ENCODE measurements at places on chromosomes 16 and 17. TPM values are rescaled to one million over a fixed set of nuclear protein-coding genes. Genes with fewer than 3 reads are reported as not detected.

DNA sequence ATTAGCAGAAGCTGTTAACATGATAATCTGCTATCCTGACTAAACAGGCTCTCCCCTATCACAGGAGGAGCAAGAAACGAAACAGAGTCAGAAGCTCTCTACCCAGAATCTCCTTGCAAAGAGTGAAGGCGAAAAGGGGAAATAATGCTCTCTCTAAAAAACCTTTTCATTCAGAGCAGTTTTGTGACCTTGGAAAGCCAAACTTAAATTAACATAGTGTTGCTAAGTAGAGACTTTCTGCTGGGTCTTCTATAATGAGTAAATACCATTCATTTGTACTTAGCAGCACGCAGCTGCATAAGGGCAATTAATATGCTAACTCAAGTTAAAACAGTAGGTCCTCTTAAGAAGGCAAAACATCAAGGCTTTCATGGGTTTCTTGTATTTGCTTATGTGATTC is 101.7 kb upstream of the GPR139 start:
- H3K27me3 ChIP-seq: peaks cover 19% of the 10 kb centered on the region
- no peaks in the 10 kb centered on the region for H3K36me3 ChIP-seq
- H3K4me3 ChIP-seq: no peak overlapping the region
- DNase-seq: no peak
- H3K27ac ChIP-seq: no peak overlapping the region
- no peaks in the 10 kb centered on the region for H3K4me1 ChIP-seq

GRCh38 chr16:842061-842476 is 41.5 kb upstream of the GNG13 start:
- H3K4me3 ChIP-seq: no peak overlapping the region
- peak; percentile 22 for DNase-seq
- peaks cover 2% of the 10 kb centered on the region for H3K27me3 ChIP-seq
- H3K27ac ChIP-seq: no peak overlapping the region

DNA sequence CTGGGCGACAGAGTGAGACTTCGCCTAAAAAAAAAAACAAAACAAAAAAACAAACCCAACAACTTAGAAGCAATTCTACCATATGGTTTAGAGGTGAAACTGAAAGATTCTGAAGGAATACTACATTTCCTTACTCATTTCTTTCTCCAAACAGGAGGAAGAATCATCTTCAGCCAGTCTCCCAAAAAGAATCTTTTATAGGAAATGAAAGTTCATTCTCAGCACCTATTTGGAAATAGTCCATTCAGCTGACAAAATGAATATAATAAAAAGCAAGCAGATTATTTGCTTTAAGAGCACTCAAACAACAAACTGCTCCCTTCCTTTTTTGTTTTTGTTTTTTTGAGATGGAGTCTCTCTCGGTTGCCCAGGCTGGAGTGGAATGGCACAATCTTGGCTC is 17.7 kb downstream of the GRB2 start:
- H3K4me1 ChIP-seq: peaks cover 74% of the 10 kb centered on the region
- peaks cover 72% of the 10 kb centered on the region for H3K36me3 ChIP-seq
- no peak overlapping the region for H3K4me3 ChIP-seq
- no peak for DNase-seq
- no peaks in the 10 kb centered on the region for H3K27me3 ChIP-seq
- no peak overlapping the region for H3K27ac ChIP-seq

GRCh38 chr17:66813296-66813695 is 21.6 kb upstream of the CACNG5 start:
- peaks cover 3% of the 10 kb centered on the region for H3K27me3 ChIP-seq
- peaks cover 3% of the 10 kb centered on the region for H3K4me1 ChIP-seq
- no peak for DNase-seq
- H3K4me3 ChIP-seq: no peak overlapping the region

DNA sequence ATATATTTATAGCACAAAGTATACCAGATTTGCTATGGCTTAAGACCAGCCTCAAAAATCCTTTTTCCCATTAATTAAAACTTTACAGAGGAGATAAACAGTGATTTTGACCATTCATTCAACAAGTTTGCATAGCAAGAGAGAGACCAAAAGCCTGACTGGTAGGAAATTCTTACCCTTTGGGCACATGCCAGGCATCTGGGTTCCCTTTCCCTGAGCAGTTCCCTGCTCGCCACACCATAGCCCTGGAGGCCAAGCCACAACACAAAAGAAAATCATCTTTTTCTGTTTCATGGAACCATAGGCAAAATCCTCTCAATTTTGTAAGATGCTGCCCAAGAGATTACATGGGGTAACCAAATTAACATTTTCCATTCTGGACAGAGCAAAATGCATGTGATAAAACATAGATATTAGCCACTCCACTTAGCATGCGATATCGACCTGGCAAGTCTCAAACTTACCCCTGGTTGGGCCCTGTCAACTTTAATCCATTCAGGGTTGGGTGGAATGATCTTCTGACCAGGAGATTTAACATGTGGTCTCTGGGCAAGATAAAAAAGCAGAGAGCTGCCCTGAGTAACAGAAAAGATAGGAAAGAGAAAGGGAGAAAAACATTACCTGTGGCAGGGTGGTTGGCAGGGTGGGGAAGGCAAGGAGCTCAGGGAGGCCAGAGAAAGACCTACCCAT is 57.6 kb upstream of the B4GALNT2 start:
- no peak overlapping the region for H3K27ac ChIP-seq
- H3K36me3 ChIP-seq: no peaks in the 10 kb centered on the region
- DNase-seq: no peak
- peaks cover 32% of the 10 kb centered on the region for H3K27me3 ChIP-seq

- no peak for DNase-seq
- H3K27ac ChIP-seq: peak overlapping the region; percentile 100
- peaks cover 48% of the 10 kb centered on the region for H3K4me1 ChIP-seq
- no peaks in the 10 kb centered on the region for H3K27me3 ChIP-seq
Measured at GRCh38 chr16:24538756-24539294, 541 bp upstream of the RBBP6 start.

GRCh38 chr16:70677499-70678120 is 8.2 kb downstream of the MTSS2 start:
- H3K27ac ChIP-seq: no peak overlapping the region
- peaks cover 4% of the 10 kb centered on the region for H3K4me1 ChIP-seq
- H3K27me3 ChIP-seq: no peaks in the 10 kb centered on the region
- no peaks in the 10 kb centered on the region for H3K36me3 ChIP-seq
- no peak for DNase-seq
- no peak overlapping the region for H3K4me3 ChIP-seq

DNA sequence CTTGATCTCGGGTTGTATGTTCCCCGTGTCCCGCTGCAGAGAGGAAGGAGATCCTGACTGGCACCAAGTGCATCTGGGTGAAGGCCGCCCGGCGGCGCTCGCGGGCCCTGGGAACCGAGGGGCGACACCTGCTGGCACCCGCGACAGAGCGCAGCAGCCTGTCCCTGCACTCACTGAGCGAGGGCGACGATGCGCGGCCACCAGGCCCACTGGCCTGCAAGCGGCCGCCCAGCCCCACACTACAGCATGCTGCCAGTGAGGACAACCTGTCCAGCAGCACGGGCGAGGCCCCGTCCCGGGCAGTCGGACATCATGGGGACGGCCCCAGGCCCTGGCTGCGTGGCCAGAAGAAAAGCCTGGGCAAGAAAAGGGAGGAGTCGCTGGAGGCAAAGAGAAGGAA is 7.5 kb downstream of the BTBD17 start:
- no peak overlapping the region for H3K4me3 ChIP-seq
- peaks cover 5% of the 10 kb centered on the region for H3K4me1 ChIP-seq
- peaks cover 11% of the 10 kb centered on the region for H3K27me3 ChIP-seq

DNA sequence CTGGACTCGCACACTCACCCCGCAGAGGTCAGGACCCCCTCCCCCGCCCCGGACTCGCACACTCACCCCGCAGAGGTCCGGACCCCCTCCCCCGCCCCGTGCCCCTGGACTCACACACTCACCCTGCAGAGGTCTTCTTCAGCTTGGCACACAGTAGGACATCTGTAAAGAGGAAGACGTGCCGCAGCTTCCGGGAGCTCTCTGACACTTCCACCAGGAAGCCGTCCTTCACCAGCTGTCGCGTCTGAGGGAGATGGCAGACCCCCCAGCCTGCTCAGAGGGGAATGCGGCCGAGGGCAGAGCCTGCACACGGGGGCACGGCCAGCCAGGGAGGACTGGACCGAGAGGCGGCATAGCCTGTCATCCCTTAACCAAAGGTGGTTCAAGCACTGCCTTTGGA is 72.9 kb downstream of the TIMM22 start:
- no peaks in the 10 kb centered on the region for H3K27me3 ChIP-seq
- peaks cover 36% of the 10 kb centered on the region for H3K36me3 ChIP-seq
- H3K4me3 ChIP-seq: no peak overlapping the region
- DNase-seq: no peak
- H3K27ac ChIP-seq: no peak overlapping the region

- H3K36me3 ChIP-seq: peaks cover 3% of the 10 kb centered on the region
- no peak overlapping the region for H3K27ac ChIP-seq
- DNase-seq: no peak
- no peak overlapping the region for H3K4me3 ChIP-seq
- peaks cover 25% of the 10 kb centered on the region for H3K4me1 ChIP-seq
- no peaks in the 10 kb centered on the region for H3K27me3 ChIP-seq
Measured at GRCh38 chr17:15446036-15446435, 21.4 kb downstream of the CDRT4 start.

- H3K4me1 ChIP-seq: peaks cover 7% of the 10 kb centered on the region
- no peak overlapping the region for H3K27ac ChIP-seq
- DNase-seq: no peak
- H3K36me3 ChIP-seq: no peaks in the 10 kb centered on the region
- no peak overlapping the region for H3K4me3 ChIP-seq
Measured at GRCh38 chr17:60277258-60277657, 114.7 kb downstream of the USP32 start.

- no peaks in the 10 kb centered on the region for H3K27me3 ChIP-seq
- H3K27ac ChIP-seq: peak overlapping the region; percentile 97
- no peaks in the 10 kb centered on the region for H3K36me3 ChIP-seq
- H3K4me1 ChIP-seq: peaks cover 48% of the 10 kb centered on the region
- DNase-seq: peak; percentile 76
Measured at GRCh38 chr17:40480501-40481003, 20.9 kb downstream of the TNS4 start.

- peaks cover 7% of the 10 kb centered on the region for H3K4me1 ChIP-seq
- no peaks in the 10 kb centered on the region for H3K27me3 ChIP-seq
- DNase-seq: no peak
- no peaks in the 10 kb centered on the region for H3K36me3 ChIP-seq
- H3K27ac ChIP-seq: no peak overlapping the region
- H3K4me3 ChIP-seq: no peak overlapping the region
Measured at GRCh38 chr17:17978481-17979424, 6.1 kb downstream of the DRC3 start.

DNA sequence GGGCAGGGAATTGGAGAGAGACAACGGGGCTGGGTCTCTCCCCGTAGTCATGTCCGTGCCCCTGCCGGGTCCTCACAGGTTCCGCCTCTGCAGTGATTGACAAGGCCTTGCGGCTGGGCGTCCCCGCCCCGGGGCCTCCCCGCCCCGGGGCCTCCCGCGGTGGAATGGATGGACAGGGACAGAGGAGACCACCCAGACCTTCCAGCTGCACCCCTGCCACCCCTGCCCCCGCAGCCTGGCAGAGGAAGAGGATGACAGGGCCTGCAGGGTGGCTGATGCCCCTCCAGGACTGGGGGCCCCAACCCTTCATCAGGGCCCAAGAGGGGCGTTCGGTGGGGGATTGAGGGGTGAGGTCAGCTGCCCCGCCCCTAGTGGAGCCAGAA is 216.4 kb upstream of the CIBAR2 start:
- DNase-seq: no peak
- H3K27ac ChIP-seq: no peak overlapping the region
- no peak overlapping the region for H3K4me3 ChIP-seq
- peaks cover 4% of the 10 kb centered on the region for H3K27me3 ChIP-seq
- H3K4me1 ChIP-seq: peaks cover 5% of the 10 kb centered on the region

DNA sequence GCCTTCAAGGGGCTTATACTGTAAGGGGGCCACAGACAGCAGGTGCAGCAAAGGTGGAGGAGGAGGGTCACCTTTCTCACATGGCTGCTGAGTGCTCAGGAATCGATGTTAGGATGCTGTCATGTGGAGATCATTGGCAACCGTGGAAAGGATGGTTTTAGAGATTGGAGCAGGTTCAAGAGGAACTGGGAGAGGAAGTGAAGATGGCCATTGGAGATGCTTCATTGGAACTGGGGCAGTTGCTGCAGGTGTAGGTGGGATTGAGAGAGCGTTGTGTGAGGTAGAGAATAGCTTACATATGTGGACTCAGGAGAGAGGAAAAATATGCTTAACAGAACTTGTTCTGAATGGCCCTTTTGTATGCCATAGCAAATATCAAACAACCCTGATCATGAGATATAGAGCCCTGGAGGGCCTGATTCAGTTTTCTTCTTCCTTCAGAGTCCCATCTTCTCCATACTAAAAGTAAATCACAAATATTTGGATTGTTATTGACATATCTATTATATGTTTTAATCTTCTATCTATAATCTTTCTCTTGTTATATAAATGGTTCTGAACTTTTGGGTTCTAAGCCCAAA is 40.8 kb downstream of the LDHD start:
- H3K4me1 ChIP-seq: peaks cover 16% of the 10 kb centered on the region
- no peak for DNase-seq
- peak overlapping the region; percentile 67 for H3K27ac ChIP-seq
- peak overlapping the region; percentile 71 for H3K4me3 ChIP-seq
- no peaks in the 10 kb centered on the region for H3K36me3 ChIP-seq
- H3K27me3 ChIP-seq: no peaks in the 10 kb centered on the region

GRCh38 chr16:1890024-1890707 is 18.2 kb upstream of the MEIOB start:
- no peak overlapping the region for H3K27ac ChIP-seq
- H3K27me3 ChIP-seq: peaks cover 9% of the 10 kb centered on the region
- no peaks in the 10 kb centered on the region for H3K4me1 ChIP-seq
- H3K36me3 ChIP-seq: no peaks in the 10 kb centered on the region
- DNase-seq: no peak

The EME2 gene
- total RNA-seq: 31.5 TPM

The CEP131 gene
- 12.0 TPM for total RNA-seq

The HBA1 gene
- not detected for total RNA-seq

The TMEM219 gene
- total RNA-seq: 74.0 TPM

The NPIPA2 gene
- 4.3 TPM for total RNA-seq

The VAT1L gene
- not detected for total RNA-seq

The MPP3 gene
- not detected for total RNA-seq

The MYLK3 gene
- 0.36 TPM for total RNA-seq

The EFCAB13 gene
- total RNA-seq: 42.8 TPM

The SEC14L5 gene
- total RNA-seq: not detected

The GAST gene
- total RNA-seq: not detected

The RNF112 gene
- total RNA-seq: 2.2 TPM

The C1QL1 gene
- not detected for total RNA-seq

The SPATA22 gene
- not detected for total RNA-seq

The GPS2 gene
- 146 TPM for total RNA-seq

The KRT27 gene
- total RNA-seq: not detected

The KCNJ2 gene
- total RNA-seq: not detected
